ENCODE measurements at places on chromosomes 6 and 20. TPM values are rescaled to one million over a fixed set of nuclear protein-coding genes. Genes with fewer than 3 reads are reported as not detected.

Gene C20orf202
- total RNA-seq = not detected

DNA sequence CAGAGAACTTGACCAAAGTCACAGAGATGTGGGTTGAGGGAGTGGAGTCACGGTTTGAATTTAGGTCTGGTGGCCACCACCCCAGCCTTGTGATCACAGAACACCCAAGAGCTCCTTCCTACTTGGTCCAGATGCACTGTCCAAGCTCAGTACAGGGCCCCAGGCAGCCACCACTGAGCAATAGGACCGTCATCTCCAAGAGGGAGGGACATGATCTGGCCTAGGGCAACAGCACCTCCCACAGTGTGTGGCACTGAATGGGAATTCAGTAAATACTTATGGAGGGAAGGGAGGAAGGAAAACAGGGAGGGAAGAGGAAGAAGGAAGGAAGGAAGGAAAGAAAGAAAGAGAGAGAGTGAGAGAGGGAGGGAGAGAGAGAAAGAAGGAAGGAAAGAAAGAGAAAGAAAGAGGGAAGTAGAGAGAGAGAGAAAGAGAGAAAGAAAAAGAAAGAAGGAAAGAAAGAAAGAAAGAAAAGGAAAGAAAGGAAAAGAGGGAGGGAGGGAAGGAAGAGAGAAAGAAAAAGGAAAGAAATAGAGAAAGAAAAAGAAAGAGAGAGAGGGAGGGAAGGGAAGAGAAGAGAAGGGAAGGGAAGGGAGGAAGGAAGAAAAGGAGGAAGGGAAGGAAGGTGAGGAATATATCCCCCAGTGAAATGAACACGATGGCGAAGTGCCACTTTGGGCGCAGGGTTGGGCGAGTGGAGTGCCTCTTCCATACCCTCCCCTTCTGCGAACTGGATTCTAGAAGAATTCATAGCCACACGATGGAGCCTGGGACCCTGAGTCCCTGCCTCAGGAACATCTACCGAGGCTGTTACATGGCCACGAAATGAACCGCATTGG lies 243.7 kb downstream of the TFAP2C start:
- DNase-seq = peak; percentile 32

Gene OPRM1
- not detected for total RNA-seq

DNA sequence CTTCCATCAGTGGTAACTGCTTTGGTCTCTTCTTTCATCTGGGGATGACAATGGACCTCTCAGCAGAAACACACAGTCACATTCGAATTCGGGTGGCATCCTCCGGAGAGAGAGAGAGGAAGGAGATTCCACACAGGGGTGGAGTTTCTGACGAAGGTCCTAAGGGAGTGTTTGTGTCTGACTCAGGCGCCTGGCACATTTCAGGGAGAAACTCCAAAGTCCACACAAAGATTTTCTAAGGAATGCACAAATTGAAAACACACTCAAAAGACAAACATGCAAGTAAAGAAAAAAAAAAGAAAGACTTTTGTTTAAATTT lies 6.1 kb downstream of the EDN1 start:
- peak; percentile 86 for DNase-seq

- no peak for DNase-seq
Observed at GRCh38 chr6:43508481-43509141, 1.5 kb downstream of the LRRC73 start.

DNA sequence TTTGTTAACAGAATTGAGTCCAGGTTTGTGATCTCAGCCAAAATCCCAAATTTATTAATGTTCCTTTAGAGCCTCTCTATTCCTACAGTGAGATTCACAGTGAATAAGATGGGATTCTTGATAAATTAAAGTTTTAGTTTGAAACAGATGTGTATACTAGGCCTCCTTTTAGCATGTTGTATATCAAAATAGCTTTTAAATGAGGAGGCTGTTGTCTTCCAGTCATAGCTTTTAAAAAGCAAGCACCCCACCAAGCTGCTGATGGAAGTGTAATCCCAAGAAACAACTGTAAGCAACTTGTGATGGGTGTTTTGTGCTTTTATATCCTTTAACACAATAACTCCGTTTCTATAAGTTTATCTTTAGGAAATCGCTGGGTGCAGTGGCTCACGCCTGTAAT lies 7.0 kb downstream of the GTF2H5 start:
- no peak for DNase-seq

DNA sequence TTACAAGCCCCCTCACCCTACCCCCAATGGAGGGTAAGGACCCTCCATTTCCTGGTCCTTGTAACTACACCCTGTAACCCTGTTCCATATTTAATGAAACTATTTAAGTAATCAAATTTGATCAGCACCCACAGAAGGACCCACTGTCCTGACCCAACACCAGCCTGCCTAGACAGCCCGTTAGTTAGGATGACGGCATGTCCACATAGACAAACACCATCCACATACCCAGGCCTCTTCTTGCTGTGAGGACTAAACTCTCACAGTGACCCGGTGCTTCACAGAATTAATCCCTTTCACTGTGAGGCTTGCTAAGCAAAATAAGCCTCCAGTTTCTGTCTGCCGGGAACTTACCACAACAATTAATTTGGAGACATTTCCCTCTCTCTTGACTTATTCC lies 32.8 kb upstream of the FOXQ1 start:
- DNase-seq = no peak

DNA sequence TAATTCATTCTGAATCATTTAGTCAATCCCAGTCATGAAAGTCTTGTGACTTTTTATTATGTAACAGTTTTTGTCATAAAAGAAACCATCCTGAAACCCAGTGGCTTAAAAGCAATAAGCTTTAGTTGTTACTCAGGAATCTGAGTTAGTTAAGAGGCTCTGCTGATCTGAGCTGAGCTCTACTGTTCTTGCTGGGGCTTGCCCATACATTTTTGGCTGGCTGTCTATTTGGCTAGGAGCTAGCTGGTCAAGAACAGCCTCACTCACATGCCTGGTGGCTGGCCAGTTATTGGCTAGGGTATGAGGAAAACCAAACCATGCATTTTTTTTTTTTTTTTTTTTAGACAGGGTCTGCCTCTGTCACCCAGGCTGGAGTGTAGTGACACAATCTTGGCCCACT lies 10.6 kb downstream of the TCF21 start:
- peak; percentile 89 for DNase-seq

Gene MCHR2
- total RNA-seq = not detected

- DNase-seq = no peak
Observed at GRCh38 chr20:24096864-24097450, 108.4 kb upstream of the GGTLC1 start.

DNA sequence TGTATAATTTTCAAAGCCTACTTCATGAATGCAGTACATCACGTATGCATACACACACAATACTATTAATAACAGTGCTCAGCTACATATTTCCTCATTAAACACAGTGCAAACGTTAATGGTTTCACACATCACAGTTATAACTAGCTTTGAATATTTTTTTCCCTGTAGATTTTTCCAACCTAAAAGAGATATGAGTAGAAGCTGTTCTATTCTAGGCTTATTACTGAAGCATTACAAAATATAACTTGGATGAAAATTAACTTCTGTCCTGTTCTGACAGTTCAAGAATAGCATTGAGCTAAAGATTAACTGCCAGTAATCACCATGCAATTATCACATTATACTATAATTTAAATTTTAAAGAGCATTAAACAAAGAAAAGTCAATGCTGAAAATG lies 6.2 kb downstream of the LMBRD1 start:
- no peak for DNase-seq

DNA sequence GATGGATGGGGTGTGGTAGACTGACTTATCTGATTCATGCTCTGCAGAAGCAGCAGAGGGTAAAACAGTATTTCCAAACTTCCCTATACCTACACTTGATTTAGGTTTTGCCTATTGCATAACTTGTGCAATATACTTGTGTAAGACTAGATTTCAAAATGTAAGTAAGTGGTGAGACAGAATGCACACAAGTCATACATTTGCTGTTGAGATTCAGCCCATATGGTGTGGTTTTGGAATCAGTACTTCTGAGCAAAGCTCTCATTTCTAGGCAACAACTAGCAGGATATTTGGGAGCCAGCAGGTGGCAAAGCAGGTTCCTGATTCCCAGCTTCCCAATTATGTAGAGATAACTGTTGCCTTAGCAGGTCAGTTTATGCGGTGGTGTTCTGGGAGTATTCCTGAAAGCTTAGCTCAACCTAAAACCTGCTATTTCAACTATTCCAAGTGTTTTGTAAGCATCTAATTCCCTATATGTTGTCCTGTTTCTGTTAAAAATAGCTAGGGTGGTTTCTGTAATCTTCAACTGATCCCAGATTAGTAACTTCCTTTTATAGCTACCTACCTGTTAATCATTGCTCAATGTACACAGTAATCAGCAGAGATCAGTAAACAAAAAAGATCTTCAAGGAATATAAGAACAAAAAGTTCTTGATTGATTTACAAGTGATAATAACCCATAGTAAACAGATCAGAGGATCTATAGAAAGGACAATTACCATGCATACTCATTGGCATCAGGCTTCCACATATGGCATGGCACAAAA lies 8.5 kb upstream of the FABP7 start:
- DNase-seq = peak; percentile 70
